ENCODE measurements at places on chromosomes 5 and 9.

DNA sequence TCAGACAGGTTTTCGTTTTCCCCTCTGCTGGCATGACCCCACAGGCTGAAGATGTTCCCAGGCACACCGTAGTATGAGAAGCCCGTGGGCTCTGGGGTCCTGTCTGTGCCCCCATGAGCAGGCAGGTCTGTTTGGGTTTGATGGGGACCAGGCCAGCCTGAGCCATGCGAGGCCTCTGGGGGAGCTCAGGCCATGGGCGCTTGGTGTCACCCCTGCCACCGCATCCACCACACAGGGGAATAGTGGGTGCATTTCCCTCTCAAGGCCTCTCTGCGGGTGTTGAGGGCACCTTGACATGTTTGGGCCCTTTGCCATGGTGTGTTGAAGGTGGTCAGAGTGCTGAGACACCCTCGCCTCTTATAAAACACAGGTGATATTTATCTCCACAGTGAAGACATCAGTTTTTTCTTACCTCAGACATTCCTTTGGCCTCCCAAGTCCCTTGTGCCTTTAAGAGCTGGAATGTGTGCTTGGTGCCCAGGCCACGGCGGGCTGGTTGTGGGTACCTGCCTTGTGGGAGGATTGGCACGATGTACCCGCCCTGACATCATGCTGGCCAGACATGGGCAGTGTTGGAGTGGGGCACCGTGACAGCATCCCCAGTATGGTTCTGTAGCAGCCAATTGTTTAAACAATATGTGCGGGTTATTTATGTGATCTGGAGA lies 68.3 kb downstream of the WNK2 start:
- DNase-seq = no peak

DNA sequence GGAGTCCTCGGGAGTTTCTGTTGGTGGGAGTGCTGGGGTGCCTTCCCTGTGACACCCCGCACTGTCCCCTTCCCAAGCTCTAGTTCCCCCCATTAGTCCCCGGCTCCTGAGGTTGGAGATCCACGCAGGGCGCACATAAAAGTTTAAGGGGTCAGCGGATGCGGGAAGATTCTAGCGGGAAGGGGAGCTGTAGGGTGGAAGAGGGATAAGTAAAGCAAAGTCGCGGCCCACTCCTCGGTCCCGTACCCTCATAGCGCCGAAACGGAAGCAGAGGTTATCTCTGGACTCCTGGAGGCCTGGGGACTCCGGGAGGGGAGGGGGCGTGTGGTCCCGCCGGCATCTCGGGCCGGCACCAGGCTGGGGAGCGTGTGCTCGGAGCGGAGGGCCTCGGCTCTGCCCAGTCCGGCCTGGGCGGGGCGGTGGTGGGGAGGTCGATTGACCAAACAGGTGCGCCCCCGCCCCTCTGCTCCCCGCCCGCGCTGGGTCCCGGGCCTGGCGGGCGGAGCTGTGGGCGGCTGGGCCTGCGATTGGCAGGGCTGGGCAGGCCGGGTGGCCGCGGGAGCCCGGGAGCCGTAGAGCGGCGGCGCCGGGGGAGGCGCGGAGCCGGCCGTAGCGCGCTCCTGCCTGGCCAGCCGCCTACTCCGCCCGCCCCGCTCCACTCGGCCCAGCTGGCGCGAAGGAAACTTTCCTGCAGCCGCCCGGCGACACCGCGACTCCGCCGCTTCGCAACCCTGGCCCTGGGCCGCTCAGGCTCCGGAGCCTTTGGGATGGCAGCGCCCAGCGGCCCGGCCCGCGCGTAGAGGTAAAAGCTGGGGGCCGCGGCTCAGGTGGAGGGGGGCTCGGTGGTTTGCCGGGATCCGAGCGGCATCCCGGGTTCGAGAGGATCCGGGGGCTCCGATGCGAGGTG lies 52.2 kb upstream of the DAB2IP start:
- DNase-seq = peak; percentile 20

DNA sequence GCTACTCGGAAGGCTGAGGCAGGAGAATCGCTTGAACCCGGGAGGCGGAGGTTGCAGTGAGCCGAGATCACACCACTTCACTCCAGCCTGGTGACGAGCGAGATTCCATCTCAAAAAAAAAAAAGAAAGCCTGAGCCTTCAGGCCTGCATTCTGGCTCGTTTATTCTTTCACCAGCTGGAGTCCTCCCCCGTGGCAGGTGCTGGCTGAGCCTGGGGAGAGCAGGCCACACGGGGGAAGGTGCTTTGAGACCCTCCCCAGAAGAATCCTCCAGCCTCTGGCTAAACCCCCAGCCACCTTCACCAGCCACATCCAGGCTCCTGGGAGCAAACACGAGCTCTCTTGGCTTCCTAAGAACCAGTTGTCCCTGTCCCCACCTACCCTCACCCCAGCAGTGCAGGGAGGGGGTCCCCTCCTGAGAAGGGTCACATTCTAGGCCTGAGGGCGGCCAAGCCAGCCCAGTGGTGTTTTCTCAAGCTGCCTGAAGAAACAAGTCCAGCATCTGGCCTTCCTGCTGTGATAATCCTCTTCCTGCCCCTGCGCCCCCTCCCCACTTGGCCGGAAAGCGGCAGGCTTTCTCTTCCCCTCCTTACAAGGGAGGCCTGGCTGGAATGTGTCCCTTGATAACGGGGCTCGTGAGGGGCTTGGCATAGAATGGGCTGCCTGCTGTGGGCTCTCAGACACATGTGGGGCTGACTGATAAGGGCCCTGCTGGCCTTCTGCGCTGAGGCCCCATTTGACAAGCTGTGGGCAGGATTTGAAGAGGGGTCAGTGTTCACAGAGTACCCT lies 41.5 kb downstream of the PLPP7 start:
- no peak for DNase-seq

DNA sequence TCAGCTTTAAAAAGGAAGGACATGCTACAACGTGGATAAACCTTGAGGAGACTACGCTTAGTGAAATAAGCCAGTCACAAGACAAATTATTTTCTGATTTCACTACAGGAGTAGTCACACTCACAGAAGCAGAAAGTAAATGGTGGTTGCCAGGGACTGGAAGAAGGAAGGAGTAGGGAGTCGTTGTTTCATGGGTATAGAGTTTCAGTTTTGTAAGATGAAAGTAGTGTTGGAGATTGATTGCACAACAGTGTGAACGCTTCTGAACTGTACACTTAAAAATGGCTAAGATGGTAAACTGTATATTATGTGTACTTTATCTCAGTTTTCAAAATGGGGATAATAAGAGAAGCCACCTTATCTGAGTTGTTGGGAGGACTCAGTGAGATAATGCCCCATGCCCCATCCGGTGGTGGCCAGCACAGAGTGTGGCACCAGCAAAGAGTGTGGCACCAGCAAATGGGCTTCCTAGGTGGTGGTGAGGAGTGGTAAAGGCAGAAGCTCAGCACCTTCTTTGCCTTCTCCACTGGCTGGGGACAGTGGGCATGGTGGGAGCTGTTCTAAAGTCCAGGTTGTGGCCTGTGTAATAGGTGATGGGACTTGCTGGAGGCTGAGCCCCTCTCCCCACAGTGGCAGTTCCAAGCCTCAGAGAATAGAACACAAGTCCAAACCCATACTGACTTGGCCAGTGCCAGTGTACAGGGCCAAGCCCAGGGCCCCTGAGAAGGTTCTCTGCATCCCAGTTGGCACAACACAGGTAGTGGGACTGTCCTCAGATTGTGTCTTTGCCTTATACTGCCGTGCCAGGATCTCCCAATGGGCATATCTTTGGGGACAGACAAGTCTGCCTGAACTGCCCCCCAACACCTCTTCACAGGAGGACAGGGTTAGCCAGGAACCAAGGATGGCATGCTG lies 4.4 kb downstream of the SLC22A4 start:
- DNase-seq = no peak

GRCh38 chr5:107545486-107545885 lies 125.3 kb downstream of the EFNA5 start:
- DNase-seq = no peak

Measured in NCI-H2081 (cell line).